ENCODE measurements at places on chromosomes 2 and 18. TPM values are rescaled to one million over a fixed set of nuclear protein-coding genes. Genes with fewer than 3 reads are reported as not detected.

Gene PAX8
- 0.30 TPM for total RNA-seq

Gene SKOR2
- total RNA-seq, result not detected

- no peak for DNase-seq
These were observed 101.2 kb downstream of the KCTD18 start for GRCh38 chr2:200408428-200409316.

GRCh38 chr18:28432339-28432738, 255.4 kb upstream of the CDH2 start:
- no peak for DNase-seq
